ENCODE measurements at places on chromosomes 3 and 15. TPM values are rescaled to one million over a fixed set of nuclear protein-coding genes. Genes with fewer than 3 reads are reported as not detected.

PPP1R14D gene
- not detected for total RNA-seq

U2SURP gene
- 40.8 TPM for total RNA-seq

CHST13 gene
- total RNA-seq: not detected

SPATA12 gene
- not detected for total RNA-seq

LTK gene
- total RNA-seq: not detected

MYO5C gene
- total RNA-seq: 17.8 TPM

C3orf33 gene
- 2.6 TPM for total RNA-seq

PIF1 gene
- 0.51 TPM for total RNA-seq

ITIH1 gene
- not detected for total RNA-seq

OXTR gene
- total RNA-seq: 0.53 TPM

RBP2 gene
- not detected for total RNA-seq

CD86 gene
- not detected for total RNA-seq

SLC9A9 gene
- 1.4 TPM for total RNA-seq

PLCH1 gene
- 0.26 TPM for total RNA-seq

TM4SF18 gene
- total RNA-seq: not detected

NTRK3 gene
- total RNA-seq: not detected

RASGRP1 gene
- 0.64 TPM for total RNA-seq

ACTC1 gene
- not detected for total RNA-seq

IL17RC gene
- total RNA-seq: 21.1 TPM

CCR3 gene
- total RNA-seq: not detected

NUP210 gene
- total RNA-seq: under 0.01 TPM

GRIP2 gene
- total RNA-seq: under 0.01 TPM

Measured in bronchial epithelial cell (primary cell).